Stimulated activated CD4-positive, alpha-beta T cell treated with anti-CD3 and anti-CD28 coated beads, TNF-alpha, amount 100 ng/mL, for 24 hours (primary cell): ENCODE measurements at places on chromosomes 6 and 20.

DNA sequence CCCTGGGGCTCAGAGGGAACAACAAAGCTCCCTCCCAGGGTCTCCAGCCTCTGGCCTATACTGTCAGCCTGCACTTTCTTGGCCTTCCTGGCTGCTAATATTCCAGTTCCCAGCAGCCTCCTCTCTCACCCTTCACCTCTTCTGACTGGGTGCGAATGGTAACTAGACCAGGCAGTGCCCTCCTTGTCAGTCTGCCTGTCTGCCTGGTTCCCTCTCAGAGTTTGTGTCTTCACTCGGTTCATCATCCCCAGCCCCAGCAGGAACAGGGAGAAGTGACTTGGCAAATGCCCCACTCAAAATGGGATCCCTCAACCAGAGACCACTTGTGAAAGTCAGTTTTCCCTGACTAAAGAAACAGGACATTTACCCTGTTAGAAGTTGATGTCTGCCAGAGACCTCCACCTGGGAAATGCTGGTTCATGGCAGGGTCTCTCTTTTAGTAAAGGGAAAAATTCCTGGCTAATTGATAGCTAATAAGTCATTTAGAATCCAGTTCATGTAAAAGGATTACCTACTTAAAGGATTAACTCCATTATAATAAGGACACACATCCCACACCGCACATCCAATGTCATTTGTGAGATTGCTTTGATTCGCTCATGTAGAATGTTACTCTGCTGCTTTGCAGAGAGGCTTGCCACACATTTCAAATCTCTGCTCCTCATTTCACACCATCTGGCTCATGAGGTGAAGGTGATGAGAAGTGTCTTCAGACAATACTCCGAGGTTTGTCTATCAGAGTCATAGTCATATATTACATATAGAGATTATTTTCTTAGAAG lies 18.6 kb upstream of the MICB start:
- no peak for DNase-seq

GRCh38 chr6:116395647-116396046 lies 24.9 kb downstream of the DSE start:
- DNase-seq, result no peak

DNA sequence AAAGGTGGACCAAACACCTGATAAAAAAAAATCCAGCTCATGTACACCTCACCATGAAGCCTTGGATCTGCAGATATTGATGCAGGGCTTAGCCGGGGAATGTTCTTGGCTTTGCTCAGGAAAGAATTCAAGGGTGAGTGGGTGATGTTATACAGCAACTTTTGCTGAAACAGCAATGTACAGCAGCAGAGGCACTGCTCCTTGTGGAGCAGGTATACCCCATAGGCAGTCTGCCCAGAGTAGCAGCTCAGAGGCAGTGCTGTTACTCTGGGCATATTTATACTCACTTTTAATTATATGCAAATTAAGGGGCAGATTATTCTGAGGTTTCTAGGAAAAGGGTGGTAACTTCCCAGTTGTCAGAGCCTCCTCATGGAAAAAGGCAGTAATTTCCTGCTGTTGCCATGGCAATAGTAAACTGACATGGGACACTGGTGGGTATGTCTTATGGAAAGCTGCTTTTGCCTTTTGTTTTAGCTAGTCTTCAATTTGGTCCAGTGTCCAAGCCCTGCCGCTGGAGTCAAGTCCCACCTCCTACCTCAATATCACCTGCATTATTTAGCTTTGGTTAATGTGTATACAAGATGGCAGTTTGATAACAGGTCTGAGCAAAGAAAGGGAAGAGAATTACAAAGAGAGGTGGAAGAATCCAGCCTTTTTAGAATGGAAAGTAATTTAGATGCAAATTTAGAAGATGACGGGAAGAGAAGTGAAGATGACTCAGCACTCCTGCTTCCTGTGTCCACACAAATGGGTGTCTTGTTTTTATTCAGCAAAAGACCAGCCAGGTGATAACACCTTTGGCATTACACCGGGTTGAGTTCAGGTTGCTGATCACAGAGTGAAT lies 110.1 kb upstream of the JAG1 start:
- no peak for DNase-seq

DNA sequence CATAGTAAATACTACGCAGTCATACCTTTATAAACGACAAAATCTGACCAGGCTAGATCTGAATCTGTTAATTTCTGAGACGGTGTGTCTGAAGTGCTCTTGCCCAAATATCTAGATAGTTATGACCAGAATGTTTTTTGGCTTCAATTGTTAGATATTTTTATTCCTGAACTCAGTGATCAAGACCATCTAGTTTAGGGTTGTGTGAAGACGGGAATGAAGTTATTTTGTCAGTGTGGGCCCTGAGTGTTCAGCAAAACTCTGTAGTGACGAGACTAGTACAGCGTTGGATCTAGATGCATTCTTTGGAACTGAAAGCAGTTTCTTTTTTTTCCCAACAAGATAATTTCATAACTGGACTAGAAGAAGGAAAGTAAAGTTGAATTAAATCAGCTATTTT lies 3.1 kb downstream of the STXBP5 start:
- no peak for DNase-seq

GRCh38 chr6:10579803-10580202 lies 58.7 kb downstream of the GCNT2 start:
- no peak for DNase-seq

DNA sequence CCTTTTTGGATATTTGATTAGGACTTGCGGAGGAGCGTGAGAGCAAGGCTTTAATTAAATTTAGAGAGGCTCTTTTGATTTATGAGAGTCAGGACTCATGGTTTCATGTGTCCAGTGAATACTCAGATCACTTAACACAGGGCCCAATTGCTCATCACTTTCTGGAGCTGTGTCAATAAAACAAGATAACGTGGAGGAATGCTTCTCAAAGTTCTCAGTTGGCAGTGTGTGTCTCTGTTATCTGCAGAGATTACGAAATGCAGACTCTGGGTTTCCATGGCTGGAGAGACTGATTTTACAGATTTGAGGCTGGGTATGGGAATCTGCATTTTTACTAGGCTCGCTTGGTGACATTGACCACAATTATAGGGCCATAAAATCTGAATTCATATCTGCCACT lies 335.8 kb upstream of the FLRT3 start:
- DNase-seq, result no peak

GRCh38 chr6:106579281-106579680 lies 50.0 kb downstream of the RTN4IP1 start:
- no peak for DNase-seq

GRCh38 chr6:17679726-17680125 lies 27.0 kb downstream of the NUP153 start:
- no peak for DNase-seq

DNA sequence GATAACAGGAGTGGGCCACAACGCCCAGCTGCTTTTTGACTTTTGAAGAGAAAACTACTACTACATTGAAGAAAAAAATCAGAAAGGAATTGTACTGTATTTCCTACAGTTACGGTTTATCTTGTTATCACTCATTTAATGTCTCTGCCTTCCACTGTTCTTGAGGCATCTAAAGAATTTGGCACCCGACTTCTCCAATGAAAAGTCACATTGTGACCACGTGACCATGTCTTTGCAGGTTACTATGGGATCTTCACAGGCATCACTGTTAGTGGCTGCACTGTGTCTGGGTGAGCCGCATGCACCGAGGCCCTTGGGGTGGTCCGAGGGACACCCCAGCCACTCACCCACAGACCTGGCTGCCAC lies 26.8 kb downstream of the RRBP1 start:
- no peak for DNase-seq

DNA sequence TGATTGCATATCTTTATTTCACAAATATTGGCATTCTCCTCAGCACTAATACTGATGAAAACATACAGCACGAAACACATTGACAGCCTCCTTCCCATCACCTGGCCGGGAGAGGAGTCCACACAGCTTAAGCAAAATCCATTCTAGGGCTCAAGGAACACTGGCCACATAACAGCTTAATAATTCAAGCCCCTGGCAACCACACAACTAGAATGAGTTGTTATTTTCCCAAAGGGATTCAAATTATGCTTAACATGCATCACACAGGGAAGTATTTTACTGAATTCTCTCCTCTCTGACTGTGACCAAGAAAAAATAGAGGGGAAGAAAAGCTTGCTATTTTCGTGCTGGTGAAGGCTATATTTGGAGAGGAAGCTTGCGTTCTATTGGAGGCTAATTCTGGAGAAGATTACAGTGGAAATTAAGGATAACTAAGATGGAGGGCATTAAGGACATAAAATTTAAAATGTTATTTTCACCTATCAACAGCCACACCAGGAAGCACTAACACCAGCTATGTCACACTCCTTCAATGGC lies 198.5 kb downstream of the ADGRG6 start:
- DNase-seq, result no peak

DNA sequence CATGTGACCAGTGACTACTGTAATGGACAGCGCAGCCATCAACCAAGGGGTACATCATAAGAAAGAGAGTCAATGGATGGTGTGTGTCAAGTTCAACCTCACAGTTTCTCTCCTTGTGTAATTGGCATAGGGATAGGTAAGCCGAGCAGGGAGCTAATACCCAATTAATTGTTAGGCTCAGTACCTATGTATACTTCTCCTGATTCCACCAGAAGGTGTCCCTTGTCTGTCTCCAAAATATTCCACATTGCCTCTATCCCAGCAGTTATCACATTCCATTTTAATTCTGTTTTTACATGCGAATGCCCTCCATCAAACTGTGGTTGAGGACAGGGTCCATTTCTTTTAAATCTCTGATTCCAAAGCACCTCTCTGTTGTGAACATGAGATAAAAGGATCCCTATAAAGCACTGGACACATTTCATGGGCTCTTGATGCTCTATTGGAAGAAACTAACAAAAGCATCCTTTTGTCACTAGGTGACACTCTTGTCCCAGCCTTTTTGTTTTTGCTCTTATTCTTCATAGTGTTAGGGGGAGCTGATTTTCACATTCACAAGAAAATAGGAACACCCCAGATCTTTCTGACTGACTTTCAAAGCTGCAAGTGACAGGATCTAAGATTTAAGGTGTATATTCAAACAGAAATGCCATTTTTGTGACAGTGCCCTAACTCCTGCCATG lies 38.9 kb downstream of the FBXO9 start:
- no peak for DNase-seq

DNA sequence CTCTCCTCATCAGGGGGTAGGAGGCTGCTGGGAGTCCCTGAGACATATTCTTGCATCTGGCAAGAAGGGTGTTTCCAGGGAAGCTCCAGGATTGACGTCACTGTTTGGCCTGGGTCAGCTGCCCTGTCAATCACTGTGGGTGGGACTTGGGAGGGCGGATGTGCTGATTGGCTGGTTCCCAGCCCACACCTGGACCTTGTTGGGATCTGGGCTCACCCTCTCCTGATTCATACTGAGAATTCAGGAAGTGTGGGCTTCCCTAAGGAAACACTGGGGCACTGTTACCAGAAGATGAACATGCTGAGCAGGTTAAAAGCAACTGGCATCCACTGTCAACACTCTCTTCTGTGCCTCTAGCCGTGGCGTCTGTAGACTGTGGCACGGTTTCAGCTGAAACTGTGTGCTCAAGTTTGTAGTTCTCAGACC lies 36.5 kb downstream of the CDH26 start:
- DNase-seq, result no peak

DNA sequence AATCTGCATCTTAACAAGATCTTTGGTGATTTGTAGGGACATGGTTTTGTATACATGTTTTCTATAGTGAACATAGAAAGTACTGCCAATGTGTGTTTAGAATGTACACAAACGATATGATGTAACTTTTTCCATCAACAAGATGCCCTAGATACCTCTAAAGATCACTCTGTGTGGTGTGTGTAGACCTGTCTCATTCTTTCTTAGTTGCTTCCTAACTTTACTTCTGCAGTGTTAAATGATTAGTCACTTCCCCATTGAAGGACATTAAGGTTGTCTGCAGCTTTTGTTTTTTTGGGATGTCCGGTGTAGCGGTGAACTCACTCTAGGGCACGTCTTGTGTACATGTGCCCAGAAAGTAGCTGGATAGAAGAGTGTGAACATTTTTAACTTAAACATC lies 35.9 kb downstream of the CDYL start:
- no peak for DNase-seq

DNA sequence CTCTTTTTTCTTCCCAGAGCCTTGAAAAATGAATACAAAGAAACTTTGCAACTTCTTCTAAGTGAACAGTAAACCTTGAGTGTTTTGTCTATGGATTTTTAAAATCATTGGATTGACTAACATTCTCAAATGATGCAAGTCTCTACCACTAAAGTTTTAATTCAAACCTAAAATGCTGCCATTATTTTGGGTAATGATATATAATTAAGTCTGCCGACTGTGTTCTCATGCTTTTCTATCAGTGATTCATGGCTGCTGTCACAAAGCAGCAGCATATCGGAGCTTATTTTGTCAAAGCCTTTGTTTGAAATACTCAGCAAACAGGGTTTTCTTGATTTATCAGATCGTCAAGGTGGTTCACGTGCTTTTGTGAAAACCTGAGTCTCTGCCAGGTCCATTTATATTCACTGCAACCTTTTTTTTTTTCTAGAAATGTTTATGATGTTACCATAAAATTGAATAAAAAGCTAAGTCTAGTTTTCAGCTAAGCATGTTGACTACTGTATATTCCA lies 96.3 kb downstream of the GJA1 start:
- DNase-seq, result no peak

DNA sequence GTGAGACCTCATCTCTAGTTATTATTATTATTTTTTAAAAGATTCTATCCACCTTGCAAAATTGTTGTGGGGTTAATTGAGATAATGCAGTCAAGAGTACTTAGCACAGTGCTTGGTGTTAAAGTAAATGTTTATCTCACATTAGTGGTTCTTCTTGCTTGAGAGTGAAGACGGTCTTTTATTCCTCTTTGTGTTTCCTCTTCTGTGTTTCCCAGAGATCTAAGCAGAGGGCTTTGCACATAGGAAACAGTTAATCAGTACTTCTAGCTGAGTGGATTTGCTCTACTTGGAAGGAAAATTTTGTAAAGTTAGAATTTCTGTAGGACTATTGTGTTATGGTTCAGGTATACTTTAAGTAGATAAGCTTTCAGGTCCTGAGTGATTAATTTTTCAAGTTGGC lies 3.5 kb downstream of the ARMC2 start:
- DNase-seq, result no peak

- DNase-seq, result no peak
Observed at GRCh38 chr6:170091639-170092579, 199.0 kb downstream of the DLL1 start.

GRCh38 chr6:98469141-98469540 lies 365.2 kb upstream of the POU3F2 start:
- no peak for DNase-seq

- no peak for DNase-seq
Observed at GRCh38 chr6:6722195-6722594, 133.7 kb downstream of the LY86 start.
